ENCODE measurements at places on chromosomes 16 and 17. TPM values are rescaled to one million over a fixed set of nuclear protein-coding genes. Genes with fewer than 3 reads are reported as not detected.
A peak's percentile ranks its signal among the peaks of the same experiment; 100 is the strongest.

MT1M gene
- not detected for total RNA-seq

DNA sequence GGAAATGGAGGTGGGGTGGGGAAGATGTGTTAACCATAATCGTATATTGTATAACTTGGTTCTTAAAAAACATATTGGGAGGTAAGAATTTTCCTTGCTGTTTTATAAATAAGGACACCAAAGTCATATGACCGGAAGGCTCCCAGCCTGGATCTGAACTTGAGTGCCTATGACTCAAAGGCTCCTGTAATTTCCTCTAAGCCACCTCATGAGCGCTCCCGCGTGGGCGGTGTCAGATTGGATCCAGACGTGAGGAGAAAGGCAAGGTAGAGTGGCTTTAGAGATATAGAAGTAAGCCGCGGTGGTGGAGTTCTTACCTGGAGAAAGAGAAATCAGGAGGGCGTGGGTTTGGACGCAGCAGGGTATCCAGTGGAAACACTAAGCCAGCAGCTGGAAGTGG, 196.2 kb upstream of the NLRP1 start:
- DNase-seq: no peak

- DNase-seq: no peak
Measured at GRCh38 chr16:9112166-9112843, 20.9 kb downstream of the HAPSTR1 start.

DNA sequence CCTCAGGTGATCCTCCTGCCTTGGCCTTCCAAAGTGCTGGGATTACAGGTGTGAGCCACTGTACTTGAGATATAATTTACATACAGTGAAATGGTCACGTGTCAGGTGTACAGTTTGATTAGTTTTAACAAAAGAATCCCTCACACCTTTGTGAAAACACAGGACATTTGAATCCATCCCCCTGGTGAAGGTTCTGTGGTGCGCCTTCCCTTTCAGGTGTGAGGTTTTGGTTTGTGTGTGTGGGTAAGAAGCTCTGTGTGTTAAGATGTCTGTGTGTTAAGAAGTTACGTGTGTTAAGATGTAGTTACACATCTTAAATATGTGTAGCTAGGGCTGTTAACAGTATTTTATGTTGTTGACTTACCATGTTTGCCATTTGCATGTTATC, 4.4 kb downstream of the SEC14L1 start:
- DNase-seq: no peak

DNA sequence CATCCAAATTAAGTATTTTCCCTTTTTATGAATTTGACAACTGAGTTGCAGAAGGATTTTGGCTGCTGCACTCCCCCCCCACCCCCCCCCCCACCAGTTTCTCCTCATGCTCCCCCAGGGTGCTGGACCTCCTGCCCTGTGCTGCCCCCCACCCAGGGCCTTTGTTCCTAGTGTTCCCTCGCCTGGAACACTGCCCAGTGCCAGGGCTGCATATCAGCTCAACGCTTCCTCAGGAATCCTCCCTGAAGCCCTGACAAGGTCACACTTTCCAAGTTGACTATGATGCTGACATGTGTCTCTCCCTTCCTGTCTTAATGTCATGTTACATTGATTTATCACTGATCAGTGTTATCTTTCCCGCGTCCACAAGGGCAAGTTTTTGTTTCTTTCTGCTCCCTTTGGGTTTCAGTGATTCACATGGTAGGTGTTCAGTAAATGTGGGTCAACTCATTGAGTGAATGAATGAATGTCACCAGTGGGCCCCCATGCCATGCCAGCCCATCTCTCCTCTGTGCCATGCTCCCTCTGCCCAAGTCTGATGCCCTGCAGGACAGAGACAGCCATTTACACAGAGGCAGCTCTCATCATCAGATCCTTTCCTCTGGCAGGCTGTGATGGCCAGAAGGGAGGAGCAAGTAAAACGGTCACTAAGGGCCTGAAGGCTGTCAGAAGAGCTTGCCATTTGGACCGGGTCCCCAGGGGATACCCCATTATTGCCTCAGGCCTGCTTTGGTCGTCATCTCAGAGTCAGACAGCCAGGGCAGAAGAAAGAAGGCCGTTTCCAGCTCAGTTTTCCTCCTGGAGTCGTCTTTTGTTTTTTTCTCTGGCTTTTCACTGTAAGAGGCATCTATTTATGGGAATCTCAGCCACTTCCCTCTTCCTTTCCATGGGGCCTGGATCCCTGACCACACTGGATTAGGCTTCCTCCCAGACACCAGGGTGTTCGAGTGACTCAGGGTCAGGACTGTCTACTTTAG, 386.2 kb downstream of the SNX29 start:
- DNase-seq: no peak

POLR3K gene
- total RNA-seq: 51.3 TPM

DNA sequence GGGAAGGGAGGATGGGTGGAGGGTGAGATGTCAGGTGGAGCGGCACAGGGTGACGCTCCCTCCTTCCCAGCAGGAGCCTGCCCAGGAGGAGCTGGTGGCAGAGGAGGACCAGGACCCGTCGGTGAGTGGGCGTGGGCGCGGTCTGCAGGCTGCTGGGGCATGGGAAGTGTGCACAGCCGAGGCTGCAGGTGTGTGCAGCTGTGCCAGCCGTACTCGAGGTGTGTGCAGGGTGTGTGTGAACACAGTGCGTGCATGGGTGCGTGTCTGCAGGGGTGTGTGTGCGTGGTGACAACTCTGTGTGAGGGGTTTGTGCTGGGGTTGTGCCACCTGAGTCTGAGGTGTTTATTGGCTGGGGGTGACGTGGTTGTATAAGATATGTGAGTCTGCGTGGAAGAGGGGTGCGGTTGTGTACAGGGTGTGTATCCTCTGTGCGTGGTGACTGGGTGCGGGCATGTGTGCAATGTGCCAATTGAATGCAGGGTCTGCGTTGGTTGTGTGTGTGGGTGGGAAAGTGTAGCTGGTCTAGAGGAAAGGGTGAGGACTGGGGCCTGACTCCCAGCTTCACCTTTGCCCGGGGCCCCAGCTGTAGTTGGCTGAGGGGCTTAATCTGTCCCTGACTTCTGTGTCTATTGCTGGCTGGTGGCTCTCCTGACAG, 670 bp downstream of the TNFSF12 start:
- peak; percentile 69 for DNase-seq

LASP1 gene
- total RNA-seq: 135 TPM

DNA sequence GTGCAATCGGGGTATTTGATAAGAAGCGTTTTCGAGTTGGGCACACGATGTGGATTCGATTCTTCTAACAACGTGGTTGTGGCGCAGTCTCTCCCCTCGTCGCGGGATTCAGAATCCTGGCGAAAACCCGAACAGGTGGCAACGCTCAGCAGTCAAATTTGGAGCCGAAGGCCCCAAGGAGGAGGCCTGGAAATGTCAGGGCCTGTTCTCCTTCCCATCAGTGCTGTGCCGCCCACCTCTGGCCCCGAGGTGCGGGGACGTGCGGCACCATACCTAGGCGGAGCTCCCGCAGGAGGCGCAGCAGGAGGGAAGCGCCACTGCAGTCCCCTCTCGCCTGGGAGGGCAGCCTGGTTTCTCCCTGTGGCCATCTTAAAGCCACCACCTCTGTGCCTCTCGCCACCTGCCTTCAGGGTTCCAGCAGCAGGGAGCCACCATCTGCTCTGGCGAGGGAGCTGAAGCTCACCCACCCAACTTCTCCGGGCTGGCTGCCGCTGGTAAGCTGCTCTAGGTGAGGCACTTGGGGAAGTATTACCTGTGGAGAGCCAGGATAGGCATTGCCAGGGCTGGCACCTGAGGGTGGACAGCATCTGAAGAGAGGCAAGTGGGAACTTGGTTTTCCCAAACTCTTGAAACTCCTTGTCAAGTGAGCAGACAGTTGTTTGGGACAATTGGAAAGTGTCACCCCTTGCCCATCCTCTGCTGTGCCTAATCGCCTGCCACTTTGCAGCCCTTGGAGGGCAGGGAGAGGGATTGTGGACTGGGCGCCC, 2.6 kb upstream of the AATF start:
- peak; percentile 6 for DNase-seq

DNA sequence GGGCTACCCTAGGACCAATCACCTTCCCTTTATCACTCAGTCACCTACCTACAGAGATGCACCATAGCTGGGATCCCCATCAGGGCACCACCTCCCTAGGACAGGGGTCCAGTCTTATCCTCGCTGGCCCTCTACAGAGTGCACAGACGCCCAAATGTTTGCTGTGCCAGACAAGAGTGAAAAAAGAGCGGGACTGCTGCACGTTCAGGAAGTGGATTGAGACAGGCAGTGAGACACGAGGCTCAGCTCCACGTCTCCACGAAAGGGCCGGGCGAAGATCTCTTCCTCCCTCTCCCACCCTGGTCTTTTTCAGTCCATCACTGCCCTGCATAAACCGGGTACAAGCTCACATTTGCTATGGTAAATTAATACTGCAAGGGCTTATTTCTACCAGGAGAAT, 95.5 kb downstream of the ZFHX3 start:
- no peak for DNase-seq

DNA sequence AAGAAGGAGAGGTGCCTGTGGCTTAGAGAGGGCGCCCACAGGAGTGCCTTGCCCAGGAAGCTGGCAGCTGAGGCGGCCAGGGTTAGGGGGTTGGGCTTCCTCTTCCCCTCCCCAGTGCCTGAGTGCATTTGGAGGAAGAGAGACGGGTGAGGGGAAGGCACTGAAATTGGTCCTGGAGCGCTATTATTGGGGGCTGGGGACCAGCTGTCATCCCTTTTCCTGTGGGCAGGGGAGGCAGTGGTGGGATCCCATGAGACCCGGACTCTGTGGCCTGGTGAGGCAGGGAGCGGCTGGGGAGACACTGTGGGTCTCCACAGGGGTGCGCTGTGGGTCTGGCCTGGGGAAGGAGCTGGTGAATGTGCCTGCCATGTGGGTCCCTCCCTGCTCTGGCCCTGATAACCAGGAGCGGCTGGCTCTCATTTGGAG, 259.7 kb downstream of the SEC14L1 start:
- peak; percentile 86 for DNase-seq
